BJ (cell line): ENCODE measurements at places on chromosomes 2 and 18.

GRCh38 chr2:60446413-60447267 lies 106.8 kb downstream of the BCL11A start:
- DNase-seq, result no peak

DNA sequence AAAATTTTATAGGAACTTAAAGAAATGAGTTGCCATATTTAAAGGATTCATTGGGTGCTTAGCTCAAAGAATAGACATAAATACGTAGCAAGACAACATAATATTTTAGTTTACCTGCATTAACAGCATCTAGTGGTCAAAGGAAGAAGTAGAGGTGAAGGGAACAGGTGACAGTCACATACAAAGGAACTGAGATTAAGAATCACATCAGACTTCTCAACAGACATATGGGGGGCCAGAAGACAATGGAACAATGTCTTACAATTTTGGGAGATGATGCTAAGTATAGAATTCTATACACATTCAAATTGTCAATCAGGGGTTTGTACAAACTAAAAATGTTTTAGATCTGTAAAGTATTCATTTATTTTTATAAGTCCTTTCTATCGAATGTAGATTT lies 38.6 kb upstream of the CCDC102B start:
- no peak for DNase-seq

DNA sequence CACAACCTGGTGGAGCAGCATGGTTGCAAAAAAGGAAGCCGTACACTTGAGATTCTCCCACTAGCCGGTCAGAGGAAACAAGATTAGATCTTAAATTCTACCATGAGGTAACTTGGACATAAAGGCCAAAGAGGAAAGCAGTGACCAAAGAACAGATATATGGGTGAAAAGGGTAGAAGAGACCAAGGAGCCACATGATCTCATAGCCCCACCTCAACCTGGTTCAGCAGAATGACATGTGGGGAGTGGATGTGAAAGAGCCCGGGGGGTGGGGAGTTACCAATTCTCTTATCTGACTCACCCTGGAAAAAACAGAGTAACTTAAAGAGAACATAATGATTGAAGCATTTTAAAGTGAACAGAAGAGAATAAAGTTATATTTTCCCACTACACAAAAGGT lies 683.0 kb downstream of the DSC3 start:
- DNase-seq, result no peak

- DNase-seq, result no peak
These were observed at the start of gene KCTD1 for GRCh38 chr18:26548415-26549262. TSS of gene KCTD1 (minus strand) at chr18:26548553. CDS start at chr18:26548536, 17 bp downstream.

DNA sequence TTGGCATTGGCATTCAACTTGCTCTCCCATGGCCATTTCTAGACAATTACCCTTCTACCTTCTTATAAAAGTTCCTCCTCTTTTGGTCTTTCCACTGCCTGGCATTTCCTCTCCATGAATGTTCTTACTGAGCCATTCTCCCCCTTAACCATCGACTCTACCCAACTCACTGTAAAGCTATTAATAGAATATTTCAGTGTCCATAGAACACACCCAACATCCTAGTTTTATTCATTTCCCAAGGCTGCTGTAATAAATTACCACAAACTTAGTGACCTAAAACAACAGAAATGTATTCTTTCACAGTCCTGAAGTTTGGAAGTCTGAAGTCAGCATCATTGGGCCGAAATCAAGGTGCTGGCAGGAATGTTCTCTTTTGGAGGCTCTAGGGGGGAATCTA lies 170.0 kb upstream of the ATP5MC3 start:
- DNase-seq, result no peak

DNA sequence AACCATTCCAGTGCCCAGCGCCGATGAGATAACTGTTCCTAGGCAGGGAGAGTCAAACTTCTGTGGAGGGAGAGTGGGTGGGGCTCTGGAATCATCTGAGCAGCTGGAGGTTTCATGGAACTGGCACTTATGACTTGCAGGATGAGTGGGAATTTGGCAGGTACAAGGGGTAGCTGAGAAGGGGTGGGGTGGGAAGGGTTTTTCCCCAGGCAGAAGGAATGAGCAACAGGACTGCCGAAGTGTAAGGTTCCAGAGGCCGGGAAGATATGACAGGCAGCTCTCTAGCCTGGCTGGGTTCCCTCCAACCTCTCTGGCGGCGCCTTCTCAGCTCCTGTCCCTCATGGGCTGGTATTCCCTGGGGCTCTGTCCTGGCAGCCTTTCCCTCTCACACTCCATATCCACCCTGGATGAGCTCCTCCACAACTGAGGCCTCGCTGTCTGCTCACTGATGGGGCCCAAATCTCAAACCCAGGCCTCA lies 2.5 kb upstream of the TET3 start:
- DNase-seq, result no peak

- no peak for DNase-seq
These were observed 11.8 kb downstream of the ARHGAP15 start for GRCh38 chr2:143140864-143141661.

- no peak for DNase-seq
These were observed 317.0 kb upstream of the GCFC2 start for GRCh38 chr2:76027761-76028160.

GRCh38 chr2:72141881-72142451 lies 5.7 kb downstream of the CYP26B1 start:
- no peak for DNase-seq

DNA sequence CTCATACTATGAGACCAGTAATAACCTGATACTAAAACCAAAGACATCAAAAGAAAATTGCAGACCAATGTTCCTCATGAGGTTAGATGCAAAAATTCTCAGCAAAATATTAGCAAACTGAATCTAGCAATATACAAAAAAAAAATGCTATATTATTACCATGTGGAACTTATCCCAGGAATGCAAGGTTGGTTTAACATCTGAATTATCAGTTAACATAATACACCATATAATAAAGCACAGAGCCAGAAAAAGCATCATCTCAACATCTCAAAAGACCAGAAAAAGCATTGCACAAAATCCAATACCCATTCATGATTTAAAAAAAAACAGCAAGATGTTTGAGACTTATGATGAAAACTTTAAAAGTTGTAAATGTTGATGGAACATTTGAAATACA lies 8.3 kb upstream of the ZCCHC2 start:
- no peak for DNase-seq

DNA sequence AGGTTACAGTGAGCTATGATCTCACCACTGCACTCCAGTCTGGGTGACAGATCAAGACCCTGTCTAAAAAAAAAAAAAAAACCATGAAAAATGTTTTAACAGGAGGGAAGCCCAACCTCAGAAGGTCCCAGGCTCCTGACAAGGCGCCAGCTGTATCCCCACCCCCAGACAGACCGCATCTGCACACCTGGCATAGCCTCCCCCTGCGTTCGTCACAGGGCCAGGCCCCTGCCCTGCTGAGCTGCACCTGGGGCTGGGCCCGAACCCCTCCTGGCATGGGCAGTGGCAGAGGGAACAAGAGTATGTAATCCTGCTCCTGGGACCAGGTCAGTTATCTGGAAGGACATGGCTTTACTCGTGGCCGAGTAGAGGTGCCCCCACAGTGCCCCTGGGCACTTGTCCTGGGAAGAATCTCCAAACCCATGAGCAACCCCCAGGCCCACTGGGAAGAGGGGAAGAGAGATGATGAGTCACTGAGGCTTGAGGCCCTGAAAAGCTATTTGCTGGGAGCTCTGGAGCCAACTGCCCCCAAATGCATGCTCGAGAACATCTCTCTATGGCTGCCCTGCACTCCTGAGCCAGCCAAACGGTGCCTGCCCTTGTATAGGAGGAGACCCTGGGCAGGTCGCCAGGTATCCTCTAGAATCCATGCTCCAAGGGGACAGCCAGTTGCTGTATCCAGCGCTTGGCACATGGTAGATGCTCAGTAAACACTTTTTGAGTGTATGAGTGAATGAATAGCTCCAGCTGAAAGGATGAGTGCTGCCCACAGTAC lies 265.5 kb downstream of the ATAD2B start:
- DNase-seq, result no peak

DNA sequence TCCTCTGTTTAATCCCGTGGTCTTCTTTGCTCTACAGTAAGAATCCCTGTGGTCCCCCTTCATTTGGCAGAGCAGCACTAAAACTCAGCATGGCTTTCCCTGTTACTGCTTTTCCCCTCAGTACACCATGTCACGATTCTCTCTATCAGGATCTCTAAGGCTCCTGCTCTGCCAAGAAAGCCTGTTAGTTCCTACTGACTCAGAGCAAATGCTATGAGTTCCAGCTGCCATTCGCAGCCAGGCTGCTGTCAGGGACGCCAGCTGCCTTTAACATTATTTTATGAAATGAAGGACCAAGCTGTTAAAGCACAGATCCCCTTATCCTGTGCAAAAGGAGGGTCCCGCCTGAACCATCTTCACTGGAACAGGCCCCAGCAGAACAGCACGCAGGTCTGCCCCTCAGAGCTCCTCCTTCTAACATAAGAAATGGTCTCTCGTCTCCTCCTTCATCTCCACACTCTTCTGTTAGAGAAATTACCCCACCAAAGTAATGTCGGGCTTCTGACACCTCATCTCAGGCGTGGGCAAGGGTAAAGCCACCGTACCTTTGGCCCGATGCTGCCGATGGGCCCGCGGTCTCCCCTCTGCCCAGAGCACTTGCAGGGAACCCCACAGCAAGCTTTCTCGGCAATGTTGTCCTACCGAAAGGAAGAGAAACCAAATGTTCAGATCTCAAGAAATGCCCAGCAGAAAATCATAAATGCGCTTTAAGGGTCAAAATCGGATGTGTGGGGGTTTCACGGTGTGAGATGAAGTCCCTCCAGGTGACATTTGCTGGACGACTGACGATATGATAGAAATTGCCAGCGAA lies 52.6 kb downstream of the COL6A3 start:
- no peak for DNase-seq

DNA sequence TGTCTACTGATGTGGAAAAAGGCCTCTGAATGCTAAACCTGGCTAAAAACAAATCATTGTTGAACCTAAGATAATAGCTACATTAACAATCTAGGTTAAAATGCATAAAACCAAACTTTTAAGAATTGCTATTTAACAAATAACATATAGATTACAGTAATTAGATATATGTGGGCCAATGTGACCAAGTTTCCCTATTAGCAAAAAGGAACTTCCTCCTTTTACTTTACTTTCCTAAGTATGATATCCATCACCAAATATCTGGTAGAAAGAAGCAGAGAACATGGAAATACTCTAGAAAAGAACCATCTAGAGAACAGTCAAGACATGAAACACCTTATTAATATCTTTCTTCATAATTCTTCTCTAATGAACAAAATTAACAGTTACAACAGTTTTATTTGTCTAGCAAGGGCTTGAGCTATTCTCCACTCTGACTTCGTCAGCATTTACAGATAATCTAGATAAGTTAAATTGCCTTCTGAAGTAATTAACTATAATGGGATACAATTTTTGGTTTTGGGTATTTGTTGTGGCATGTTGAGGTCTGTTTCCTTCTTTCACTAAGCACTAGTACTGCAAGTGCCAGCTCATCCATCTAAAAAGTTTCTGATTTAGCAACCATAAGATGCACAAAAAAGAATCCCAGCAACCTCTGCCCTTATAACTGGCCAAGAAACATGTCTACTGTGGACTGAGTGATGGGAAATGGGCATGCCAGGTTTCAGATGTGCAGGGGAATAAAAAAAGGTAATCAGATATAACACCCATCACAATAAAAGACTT lies 53.3 kb downstream of the MEMO1 start:
- no peak for DNase-seq

- DNase-seq, result no peak
These were observed 47.1 kb downstream of the DDX1 start for GRCh38 chr2:15638720-15639119.

DNA sequence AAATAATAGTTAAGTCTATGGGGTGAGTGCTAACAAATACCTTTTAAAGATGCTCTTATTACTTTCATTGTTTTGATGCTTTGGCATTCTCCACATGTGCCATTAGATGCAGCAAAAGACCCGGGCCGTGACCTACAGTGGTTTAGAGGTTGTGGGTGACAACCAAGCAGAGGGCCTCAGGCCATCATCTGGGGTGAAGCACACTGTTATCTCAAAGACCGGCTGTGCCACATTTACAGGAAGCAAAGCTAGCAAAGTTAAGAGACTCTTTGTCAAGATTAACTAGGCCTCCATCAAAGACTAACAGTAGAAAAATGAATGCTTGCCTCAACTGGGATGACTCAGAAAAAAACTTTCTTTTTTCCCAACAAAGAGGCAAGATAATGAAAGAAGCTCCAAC lies 695.3 kb downstream of the SATB2 start:
- no peak for DNase-seq

DNA sequence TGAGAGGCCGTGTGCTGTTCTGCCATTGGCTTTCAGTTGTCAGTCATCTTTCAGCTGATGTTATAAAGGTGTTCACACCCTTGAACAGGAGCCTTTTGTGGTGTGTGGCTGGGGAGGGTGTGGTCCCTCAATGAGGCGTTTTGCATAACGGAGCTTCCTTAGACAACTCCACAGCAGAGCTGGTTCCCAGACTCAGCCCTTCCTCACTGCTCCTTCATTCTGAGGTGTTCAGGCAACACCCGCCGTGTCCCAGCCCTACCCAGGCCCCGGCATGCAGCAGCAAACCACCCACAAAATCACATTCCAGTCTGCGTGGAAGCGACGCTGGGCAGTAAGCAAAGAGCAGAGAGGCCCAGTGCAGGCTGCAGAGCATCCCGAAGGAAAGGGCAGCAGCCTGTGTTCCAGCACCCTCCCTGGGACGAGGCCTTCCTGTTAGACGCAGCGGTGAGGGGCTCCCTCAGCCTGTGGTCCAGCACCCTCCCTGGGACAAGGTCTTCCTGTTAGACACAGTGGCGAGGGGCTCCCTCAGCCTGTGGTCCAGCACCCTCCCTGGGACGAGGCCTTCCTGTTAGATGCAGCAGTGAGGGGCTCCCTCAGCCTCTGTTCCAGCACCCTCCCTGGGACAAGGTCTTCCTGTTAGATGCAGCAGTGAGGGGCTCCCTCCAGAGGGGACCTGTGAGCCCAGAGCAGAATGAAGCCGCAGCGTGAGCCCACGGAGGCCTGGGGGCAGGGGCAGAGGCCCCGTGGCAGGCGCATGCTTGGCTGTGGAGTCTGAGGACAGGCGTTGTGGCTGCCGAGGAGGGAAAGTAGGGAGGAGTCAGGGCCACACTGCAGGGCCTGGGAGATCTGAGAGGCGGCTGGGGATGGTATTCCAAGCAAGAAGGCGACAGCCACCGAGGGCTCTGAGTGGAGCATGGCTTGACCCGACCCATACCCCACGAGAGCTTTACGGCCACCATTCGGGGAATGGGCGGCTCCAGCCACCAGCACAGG lies 201.8 kb upstream of the HDAC4 start:
- DNase-seq, result no peak

DNA sequence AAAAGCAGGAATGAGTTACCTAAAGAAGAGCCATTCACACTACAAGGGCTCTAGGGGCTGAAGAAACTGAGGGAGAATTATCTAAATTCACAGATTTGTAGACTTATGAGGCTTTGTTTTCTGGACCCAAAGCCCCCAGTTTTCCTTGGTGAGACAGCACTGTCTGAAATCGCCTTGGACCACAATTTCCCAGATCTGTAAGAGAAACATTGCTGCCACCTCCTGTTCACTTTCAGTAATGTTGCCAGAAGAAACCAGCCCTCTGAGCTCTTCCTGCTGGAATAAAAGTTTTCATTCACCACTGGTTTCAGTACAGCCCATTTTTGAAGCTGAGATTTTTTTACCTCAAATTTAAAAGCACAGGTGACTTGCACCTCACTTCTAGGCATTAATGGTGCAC lies 169.2 kb downstream of the CDH20 start:
- DNase-seq, result peak; percentile 7

- no peak for DNase-seq
These were observed 25.5 kb upstream of the ALPP start for GRCh38 chr2:232353096-232353495.
